Kasumi-1 (cell line): ENCODE measurements at places on chromosomes 3 and 15.

- no peak for DNase-seq
Measured at GRCh38 chr3:97636465-97636864, 128.1 kb upstream of the ARL6 start.

GRCh38 chr3:132047209-132047608 lies 12.4 kb upstream of the CPNE4 start:
- no peak for DNase-seq

DNA sequence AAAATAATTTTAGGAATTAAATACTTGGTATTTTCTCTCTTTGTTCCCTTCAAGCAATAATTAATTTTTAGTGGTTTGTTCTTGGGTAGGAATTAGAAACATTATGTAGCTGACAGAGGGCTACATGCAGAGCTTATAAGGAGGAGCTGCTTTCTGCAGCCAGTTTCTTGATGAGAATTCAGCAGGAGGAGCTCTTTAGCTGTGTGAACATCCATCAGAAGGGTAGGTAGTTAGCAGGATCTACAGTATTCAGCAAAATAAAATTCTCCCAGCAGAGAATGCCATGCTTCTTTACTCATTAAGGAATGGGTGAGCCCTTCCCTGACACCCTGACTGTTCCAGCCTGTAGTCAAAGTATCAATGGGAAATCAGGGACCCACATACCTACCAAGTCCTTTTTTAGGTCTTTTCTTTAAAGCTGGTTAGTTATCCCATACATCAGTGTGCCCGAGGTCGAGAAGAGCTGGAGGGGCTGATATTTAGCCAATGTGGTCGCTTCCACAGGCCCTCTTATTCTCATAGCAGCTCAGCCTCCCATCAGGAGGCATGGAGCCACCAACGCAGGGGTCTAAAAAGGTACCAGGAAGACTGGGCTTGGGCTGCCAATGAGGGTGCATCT lies 54.0 kb downstream of the KCNAB1 start:
- DNase-seq, result peak; percentile 46

GRCh38 chr3:138842483-138843188 lies 7.9 kb upstream of the PIK3CB start:
- peak; percentile 60 for DNase-seq

DNA sequence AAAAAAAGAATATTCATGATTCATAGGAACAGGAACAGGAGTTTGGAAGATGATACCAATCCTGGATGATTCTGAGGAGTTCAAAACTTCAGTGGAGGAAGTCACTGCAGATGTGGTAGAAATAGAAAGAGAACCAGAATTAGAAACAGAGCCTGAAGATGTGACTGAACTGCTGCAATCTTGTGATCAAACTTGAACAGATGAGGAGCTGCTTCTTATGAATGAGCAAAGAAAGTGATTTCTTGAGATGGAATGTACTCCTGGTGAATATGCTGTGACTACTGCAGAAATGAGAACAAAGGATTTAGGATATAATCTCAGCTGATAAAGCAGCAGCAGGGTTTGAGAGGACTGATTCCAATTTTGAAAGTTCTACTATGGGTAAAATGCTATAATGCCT lies 72.7 kb downstream of the GSK3B start:
- no peak for DNase-seq

GRCh38 chr3:187252311-187252710 lies 39.2 kb downstream of the MASP1 start:
- DNase-seq, result no peak

DNA sequence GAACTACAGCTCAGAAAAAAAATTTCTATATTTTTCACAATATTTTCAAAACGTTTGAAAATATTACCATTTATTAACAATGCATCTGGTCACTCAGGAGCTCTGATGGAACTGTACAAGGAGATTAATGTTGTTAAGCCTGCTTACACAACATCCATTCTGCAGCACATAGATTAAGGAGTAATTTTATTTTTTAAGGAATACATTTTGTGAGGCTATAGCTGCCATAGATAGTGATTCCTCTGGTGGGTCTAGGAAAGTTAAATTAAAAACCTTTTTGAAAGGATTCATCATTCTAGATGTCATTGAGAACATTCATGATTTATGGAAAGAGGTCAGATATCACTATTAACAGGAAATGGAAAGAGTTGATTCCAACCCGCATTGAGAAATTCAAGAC lies 196.9 kb downstream of the C3orf38 start:
- no peak for DNase-seq

- DNase-seq, result no peak
Measured at GRCh38 chr3:194781617-194782016, 95.9 kb downstream of the FAM43A start.

- DNase-seq, result no peak
Measured at GRCh38 chr3:161744366-161744765, 247.8 kb downstream of the OTOL1 start.

DNA sequence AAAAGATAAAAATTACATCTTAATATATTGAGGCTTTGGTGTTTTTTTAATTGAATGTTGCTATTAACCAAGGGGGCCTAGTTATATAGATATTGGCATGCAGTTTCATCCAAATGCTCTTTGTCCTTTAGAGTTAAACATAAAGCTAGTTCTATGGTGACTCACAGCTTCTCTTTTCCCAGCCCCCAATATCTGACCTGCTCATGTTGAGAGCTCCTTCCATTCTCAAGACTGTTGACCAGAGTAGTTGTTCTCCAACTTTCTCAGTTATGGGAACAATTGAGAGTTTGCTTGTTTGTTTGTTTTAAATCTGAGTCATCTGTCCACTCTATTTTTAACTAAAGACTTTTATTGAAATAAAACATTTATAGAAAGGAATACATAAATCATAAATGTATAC lies 15.8 kb upstream of the RARB start:
- DNase-seq, result no peak

- DNase-seq, result no peak
Measured at GRCh38 chr3:7667774-7668173, 806.9 kb downstream of the GRM7 start.

DNA sequence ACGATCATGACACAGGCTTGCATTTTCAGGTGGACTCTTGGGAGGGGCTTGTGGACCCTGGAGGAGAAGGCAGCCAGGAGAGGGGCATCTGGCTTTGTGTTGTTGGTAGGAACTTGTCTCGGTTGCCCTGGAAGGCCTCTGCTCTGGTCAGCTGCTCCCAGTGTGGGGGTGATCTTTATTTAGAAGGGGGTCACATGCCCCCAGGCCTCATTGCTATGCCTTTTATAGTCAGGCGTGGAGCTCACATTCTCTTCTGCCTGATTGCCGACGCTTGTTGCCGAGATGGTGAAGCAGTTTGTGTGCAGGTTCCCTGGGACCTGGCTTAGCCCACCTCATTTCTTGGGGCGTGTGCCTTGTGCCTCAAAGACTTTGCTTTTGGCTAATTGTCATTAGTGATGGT lies 66.6 kb downstream of the IGF1R start:
- DNase-seq, result no peak

GRCh38 chr15:57624730-57625129 lies 33.0 kb downstream of the MYZAP start:
- no peak for DNase-seq

- no peak for DNase-seq
Measured at GRCh38 chr3:48662753-48663488, at the start of gene CELSR3. CELSR3 (minus strand) TSS chr3:48662886; CDS start chr3:48662634, 252 bp downstream.

DNA sequence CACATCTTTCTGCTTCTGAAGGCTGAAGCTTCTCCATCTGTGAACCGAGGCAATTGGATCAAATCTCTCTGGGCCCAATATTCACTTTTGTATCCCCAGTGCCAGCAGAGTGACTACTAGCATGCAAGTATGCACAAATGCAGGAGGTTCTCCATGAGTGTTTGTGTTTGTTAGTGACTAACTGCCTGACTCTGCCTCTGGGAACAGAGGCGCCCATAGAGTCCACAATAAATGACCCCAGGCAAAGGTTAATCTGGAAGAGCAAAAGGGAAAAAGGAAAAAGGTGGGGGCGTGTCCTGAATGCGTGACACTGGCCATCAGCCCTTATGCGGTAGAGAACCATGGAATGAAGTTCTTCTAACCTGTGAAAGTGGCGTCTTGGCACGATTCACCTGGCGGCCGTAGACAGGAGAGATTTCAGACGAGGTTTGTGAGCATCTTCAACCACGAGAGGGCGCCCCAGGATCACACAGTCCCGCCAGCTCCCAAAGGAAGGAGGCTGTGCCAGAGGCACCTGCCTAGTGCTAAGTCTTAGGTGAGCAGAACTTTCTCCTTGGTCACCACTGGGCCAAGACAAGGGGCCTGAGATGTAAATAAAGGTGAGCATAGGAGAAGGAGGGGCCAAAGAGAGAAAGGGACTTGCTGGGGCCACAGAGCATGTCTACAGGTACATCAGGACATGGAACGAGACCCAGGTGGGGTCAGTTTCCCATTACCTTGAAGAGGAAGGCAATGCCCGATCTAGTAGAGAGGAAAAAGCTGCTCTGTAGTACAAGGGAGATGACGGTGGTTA lies 44.2 kb downstream of the RBPMS2 start:
- DNase-seq, result peak; percentile 77

GRCh38 chr3:183377307-183377959 lies 51.0 kb downstream of the MCF2L2 start:
- DNase-seq, result no peak
